ENCODE measurements at places on chromosomes 3 and 15.

GRCh38 chr15:97502038-97502437 is 458.5 kb upstream of the ARRDC4 start:
- DNase-seq: no peak

DNA sequence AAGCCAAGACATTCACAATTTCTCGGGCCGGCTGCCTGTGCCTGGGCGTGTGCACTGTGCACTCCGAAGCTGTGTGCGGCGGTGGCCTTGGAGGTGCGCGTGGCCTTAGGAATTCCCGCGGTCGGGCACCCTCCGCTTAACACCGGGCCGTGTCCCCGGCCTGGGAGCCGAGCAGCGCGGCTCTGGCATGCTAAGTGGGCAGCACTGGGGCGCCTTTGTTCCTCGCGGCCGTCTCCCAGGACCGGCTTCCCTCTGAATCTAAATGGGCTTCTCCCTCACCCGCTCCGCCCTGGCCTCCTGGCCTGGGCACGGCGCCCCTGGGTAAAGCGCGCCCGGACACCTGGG is 498 bp upstream of the ARNT2 start:
- no peak for DNase-seq

DNA sequence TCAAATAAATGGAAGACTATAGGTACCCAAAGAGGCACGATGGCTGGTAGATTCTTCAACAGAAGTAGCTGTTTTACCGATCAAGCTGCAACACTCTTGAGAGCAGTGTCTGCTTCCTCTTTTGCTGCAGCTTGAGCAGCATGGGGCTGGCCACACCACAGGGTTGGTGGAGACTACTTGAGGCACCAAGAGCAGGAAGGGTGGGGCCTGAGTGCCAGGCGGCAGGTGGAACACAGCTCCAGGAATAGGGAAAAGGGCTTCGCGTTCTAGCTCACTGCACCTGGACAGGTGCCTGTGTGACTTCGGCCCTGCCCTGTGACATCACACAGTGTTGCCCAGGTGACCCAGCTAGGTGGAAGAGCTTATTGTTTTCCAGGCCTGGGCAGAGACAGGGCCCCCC is at the start of gene CCDC33:
Gene CCDC33, plus strand, starts transcription at position 365 of the 400 bp plus-strand sequence. CDS start 394 bp downstream, outside the sequence.
- DNase-seq: no peak

- no peak for DNase-seq
These were observed 79.1 kb upstream of the MEF2A start for GRCh38 chr15:99486371-99487336.

- no peak for DNase-seq
These were observed 23.8 kb downstream of the C3orf20 start for GRCh38 chr3:14698601-14699244.

GRCh38 chr15:26983822-26984221 is 12.8 kb downstream of the GABRG3 start:
- no peak for DNase-seq

DNA sequence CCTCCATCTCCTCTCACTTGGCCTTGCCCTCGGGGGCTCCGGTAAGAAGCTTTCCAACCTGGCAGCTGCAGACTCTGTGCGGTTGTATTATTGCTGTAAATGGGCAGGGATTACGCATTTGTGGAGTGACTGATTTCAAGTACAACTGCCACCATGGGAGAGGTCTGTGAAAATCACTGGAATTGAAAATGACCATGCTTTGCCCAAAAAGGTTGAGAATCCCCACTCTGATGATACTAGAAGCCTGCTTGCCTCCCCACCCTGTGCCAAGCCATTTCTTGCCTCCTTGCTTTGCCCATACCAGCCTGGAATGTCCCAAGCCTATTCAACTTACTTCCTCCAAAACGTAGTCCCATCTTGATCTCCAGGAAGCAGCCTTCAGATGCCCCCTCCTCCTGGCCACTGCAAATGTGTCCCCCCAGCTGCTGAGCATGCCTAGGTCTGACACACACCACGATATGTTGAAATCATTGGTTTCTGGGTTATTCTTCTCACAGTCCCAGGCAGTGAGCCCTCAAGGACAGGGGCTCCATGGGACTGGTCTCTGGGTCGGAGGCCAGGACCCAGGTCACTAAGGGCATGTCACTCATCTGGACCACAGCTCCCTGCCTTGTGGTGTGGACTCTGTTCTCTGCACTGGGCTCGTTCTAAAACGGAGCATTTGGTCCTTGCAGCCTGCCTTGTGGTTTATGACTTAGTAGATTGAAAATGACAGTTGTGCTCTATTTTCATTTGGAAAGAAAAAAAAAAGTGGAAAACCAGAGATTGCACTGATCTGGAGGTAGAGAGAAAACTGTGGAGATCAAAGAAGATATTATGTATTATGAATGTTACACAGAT is 42.9 kb downstream of the SMAD3 start:
- DNase-seq: no peak

GRCh38 chr3:56691165-56692000 is 8.3 kb upstream of the TASOR start:
- no peak for DNase-seq

DNA sequence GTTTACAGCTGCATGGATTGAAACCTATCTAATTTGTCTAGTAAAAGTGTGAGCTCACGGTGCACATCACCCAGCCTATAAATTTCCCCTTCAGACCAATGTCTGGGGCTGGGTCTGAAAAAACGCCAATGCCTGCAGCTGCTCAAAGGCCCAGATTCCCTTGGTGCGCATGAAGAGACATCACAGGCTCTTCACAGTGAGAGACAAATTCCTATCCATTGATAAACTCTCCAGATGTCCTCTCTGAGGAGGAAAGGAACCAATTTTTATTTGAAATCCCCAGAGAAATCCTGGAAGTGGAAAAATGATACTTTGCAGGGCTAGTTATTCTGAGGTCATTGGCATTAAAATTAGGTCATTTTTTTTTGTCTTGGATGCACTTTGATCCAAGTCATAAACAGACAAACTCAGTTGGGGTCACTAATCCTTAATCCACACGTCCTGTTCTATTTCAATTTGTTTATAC is 360.5 kb downstream of the EPHA3 start:
- no peak for DNase-seq

GRCh38 chr3:175404621-175405020 is 545.5 kb downstream of the NAALADL2 start:
- no peak for DNase-seq

GRCh38 chr15:59160880-59161593 is 45.6 kb upstream of the LDHAL6B start:
- no peak for DNase-seq

GRCh38 chr3:133354721-133355120 is 45.1 kb upstream of the BFSP2 start:
- no peak for DNase-seq

GRCh38 chr3:139948898-139949297 is 13.9 kb downstream of the CLSTN2 start:
- DNase-seq: no peak

DNA sequence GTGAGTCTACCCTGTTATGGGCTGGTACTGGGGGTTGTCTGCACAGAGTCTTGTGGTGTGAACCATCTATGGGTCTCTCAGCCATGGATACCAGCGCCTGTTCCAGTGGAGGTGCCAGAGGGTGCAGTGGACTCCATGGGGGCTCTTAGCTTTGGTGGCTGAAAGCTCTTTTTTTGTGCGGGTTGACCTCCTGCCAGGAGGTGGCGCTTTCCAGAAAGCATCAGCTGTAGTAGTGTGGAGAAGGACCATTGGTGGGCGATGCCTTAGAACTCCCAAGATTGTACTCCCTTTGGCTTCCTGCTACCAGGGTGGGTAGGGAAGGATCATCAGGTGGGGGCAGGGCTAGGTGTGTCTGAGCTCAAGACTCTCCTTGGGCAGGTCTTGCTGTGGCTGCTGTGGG is 602.6 kb downstream of the RSL24D1 start:
- DNase-seq: no peak

DNA sequence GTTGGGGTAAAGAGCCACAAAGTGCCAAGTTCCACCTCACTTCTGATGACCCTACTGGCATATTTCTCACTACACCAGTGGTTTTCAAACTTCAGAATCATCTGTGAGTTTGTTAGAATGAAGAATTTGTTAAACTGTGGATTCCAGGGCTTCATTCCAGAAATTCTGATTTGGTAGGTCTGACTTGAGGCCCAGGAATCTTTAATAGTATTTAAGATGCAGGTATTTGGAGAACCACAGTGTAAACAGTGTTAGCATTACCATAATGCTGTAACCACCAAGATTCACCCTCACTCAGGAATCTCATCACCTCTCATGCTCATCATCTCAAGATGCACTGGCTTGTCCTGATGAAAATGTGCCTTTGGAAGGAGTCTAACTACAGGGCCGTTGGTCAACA is 6.0 kb downstream of the KCNMB3 start:
- DNase-seq: no peak

- no peak for DNase-seq
These were observed 180.5 kb downstream of the OPA1 start for GRCh38 chr3:193773266-193774220.

GRCh38 chr3:38743043-38743442 is 73.0 kb downstream of the SCN10A start:
- DNase-seq: no peak

DNA sequence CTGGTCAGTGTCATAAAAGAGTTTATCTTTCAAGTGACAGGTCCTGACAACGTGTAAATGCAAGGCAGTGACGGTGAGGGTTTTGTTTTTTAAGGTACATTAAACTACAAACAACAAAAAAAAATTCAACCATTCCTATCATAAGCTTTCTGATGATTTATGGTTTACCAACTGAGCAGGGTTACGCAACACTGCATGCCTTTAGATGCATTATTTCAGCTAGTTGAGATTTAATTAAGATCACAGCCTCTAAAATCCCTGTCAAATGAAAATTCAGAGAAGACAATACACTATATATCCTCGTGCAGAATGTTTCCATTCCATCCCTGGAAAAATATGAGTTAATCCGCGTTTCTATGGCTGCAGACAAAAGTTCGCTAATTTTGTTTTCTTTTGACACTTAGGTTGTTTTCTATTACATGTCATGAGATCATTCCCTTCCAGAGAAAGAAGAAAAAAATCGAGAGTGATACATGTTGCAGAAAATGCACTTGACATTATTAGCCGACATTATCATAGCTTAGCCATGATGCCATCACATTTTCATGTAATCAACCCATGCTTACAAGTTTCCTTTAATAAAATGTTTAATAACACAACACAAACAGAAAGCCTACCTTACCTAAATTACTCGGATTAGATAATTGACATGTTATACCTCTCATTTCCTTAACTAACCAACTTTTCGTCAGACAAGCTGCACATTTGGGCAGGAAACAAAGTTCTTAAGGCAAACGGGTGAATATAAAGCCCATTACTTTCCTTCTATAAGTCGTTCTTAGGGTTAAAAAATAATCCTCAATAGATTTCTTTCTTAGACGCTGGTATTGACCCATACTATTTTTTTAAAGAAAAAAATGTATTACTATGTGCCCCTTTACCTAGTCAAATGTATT is 521.2 kb downstream of the FOXP1 start:
- no peak for DNase-seq
